ENCODE measurements at places on chromosomes 6 and 20. TPM values are rescaled to one million over a fixed set of nuclear protein-coding genes. Genes with fewer than 3 reads are reported as not detected.

Gene KCNK15
- polyA plus RNA-seq = 4.4 TPM

Gene HRH3
- 0.67 TPM for polyA plus RNA-seq

Gene LAMA4
- polyA plus RNA-seq = 37.6 TPM

Gene SRSF12
- polyA plus RNA-seq = 30.1 TPM

Gene PTPRA
- 83.8 TPM for polyA plus RNA-seq

Gene DNMT3B
- 8.1 TPM for polyA plus RNA-seq

All from testis (tissue), 5 donors.